ENCODE measurements at places on chromosomes 2 and 18.

DNA sequence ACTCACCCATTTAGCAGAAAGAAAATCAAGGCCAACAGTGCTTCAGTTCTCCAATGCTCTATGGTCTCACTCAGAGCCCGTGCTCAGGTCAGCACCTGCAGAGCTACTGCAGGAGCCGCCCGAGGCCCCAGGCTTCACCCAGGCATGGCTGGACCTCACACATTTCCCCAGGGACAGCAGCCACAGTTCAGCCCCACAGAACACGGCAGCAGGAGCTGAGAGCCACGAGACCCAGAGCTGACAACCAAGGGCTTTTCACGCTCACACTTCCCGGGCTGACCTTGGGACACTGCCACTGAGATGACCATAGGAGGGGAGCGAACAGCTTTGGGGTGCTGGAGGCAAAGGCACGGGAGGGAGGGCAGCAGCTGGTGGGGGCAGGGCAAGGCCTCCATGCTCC is 4.2 kb downstream of the TMEM18 start:
- DNase-seq, result no peak

DNA sequence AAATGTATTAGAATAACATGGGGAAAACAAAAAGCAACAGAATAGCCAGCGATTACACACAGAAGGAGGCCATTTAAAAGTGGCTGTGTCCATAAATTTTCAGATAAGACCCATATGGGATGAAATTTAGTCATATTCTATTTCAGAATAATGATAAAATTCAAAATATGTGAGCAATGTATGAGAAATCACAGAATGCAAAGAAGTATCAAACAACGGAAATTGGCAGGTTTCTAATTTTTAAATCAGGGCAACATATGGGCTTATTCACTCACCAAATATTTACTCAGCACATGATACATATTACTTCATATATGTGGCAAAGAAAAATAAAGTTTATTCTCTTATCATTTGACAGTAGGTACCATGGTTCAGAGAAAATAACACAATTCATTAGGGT is 208.5 kb downstream of the GRB14 start:
- no peak for DNase-seq

GRCh38 chr2:158095912-158096311 is 5.8 kb upstream of the UPP2 start:
- no peak for DNase-seq

DNA sequence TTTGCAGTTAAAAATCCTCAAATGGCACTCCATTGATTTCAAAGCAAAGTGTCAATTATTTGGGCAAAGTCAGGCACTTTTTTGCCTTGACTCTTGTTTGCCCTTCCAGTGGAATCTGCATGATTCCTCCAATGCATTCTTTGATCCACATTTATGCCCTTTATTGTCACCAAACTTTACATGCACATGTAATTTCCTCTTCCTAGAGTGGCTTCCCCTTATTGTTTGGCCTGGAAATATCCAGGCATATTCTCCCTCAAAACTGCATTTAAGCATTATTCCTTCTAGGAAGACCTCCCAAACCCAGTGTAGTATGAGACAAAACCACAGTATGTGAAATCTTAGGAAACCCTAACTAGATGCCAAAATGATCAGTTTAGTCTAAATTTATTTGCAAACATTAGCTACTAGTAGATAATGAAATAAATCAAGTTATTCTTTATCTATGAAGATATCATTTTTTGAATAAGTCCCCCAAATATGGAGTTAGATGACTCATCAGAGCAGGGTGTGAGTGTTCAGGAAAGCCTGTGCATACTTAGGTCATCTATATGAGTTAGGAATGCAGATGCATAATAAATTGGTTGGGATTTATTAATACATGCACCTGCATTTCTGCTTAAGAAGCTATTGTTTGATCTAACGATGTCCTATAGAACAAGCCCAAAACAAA is 433.3 kb upstream of the TCF4 start:
- DNase-seq, result no peak

GRCh38 chr2:44954889-44955592 is 13.5 kb downstream of the SIX3 start:
- no peak for DNase-seq

- no peak for DNase-seq
Observed at GRCh38 chr2:13662055-13662454, 945.3 kb downstream of the TRIB2 start.

GRCh38 chr2:201261906-201262305 is 1.6 kb downstream of the CASP8 start:
- DNase-seq, result no peak

DNA sequence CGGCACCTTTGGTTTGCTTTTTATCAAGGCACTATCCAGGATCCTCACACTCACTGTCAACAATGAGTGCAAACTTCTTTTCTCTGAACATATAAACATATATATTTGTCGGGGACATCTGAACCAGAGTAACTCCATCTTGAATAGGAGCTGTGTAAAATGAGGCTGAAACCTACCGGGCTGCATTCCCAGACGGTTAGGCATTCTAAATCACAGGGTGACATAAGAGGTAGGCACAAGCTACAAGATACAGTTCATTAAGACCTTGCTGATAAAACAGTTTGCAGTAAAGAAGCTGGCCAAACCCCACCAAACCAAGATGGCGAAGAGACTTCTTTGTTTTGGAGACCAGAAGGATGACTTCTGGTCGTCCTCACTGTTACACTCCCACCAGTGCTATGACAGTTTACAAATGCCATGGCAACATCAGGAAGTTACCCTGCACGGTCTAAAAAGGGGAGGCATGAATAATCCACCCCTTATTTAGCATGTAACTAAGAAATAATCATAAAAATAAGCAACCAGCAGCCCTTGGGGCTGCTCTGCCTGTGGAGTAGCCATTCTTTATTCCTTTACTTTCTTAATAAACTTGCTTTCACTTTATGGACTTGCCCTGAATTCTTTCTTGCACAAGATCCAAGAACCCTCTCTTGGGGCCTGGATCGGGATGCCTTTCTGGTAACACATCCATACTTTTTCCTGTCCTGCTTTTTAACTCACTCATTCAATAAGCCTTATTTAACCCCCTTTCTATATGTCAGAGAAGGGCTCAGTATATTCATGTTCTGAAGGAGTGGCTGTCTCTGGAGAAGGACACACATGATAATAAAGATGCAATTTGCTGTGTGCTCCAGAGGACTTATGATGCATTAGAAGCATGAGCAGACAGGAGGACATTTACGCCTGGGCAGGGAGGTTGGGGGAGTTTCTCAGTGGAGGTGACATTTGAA is 65.4 kb downstream of the TACR1 start:
- DNase-seq, result no peak

DNA sequence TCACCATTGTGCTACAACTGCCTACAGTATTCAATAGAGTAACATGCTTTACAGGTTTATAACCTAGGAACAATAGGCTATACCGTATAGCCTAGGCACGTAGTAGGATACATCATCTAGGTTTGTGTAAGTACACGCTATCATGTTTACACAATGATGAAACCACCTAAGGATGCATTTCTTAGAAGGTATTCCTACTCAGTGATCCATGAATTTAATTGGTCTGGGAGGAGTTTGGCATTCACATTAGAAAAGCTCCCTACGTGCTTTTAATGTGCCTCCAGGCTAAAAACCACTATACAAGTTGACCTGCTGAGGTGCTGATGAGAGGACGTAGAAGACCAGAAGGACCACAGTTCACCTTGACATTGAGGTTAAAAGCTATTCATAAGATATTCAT is 154.5 kb upstream of the LRRTM1 start:
- DNase-seq, result no peak

DNA sequence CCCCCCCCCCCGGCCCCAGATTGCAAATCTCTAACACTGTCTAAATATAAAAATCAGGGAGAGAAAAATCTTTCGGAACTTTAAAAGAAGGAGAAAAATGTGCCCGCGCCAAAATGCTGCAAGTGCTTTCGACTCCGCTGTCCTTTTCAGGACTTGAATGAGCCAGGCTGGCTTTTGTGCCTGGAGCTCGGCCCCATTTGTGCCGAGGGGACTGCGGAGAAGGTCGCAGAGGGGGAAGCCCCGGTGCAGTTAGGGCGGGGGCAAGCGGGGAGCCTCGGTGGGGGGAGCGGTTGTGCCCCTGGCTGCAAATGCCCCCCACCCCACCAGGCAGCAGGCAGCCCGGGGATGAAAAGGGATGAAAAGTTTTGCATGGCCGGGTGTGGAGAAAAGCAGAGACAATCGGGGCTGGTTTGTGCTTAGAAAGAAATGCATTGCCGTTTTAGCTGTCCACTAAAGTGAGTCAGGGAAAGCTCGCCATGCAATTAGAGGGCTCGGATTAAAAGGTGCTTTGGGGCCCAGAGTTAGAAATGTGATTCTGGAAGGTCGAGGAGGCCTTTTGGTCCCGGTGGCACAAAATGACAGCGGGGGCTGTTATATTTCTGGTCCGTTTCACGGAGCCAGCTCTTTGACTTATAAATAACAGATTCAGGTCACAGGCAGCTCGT is 1.6 kb downstream of the INHBB start:
- no peak for DNase-seq

DNA sequence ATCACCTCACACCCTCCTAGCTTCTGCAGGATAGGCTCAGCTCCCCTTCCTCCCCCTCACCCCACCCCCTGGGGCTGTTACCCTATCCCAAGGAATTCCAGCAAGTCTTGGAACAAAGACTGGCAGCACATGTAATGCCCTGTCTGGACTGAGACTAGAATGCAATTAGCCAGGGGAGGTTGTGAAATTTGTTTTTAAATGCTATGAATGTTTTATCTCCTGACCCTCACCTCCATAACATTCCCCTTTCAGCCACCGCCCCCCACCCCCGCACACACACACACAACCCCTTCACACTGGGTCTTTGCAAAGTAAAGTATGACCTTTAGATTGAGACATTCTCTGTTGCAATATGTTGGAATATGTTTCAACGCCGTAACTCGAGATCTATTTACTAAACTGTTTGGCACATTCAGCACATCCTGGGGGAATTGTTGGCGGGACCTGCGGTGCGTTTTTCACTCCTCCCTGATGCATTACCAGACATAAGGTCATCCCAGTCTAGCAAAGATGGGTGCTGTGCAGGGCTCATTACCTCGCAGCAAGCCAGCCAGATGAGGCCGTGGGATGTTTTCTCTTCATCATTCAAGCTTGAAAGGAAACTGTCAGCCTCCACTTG is 290.7 kb upstream of the SLC14A2 start:
- no peak for DNase-seq

DNA sequence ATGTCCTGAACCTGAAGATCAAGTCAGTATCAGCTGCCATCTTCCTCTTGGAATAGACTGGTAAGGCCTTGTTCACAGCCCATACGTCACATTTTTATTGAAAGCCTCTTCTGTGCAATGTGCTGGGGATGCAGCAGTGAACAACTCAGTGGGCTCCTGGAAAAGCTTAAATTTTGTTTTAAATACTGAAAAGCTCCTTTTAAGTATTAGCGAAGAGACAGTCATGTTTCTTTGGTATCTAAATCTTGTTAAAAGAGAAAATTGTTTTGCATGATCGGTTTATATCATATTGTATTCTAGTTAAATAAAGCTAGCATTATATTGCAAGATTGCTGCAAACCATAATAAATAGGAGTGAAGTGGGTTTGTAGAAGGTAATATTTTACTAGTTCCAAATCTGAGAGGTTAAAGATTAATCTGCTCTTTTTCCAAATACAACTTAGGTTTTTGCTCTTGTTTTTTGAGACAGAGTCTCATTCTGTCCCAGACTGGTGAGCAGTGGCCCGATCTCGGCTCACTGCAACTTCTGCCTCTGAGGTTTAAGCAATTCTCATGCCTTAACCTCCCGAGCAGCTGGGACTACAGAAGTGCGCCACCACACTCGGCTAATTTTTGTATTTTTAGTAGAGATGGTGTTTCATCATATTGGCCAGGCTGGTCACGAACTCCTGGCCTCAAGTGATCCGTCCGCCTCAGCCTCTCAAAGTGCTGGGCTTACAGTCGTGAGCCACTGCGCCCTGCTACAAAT is 1.6 kb upstream of the RMDN2 start:
- no peak for DNase-seq

DNA sequence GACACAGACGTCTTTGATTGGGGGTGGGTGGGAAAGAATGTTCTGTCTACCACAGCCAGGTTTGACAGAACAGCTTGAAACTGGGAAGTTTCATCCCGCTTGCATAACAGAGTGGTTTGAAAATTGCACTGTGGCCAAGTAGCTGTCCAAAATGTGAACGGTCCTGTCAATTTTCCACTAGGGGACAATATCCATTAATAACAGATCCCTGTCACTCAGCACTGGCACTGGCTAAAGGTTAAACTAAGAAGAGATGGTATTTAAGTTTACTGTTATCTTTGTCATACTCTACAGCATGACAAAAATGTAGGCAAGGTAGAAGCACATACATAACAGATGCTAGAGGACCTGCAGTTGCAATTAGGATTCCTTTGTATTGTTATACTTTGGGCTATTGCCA is 55.6 kb upstream of the ACMSD start:
- DNase-seq, result no peak

- DNase-seq, result no peak
Observed at GRCh38 chr2:172438741-172439508, 11.5 kb downstream of the ITGA6 start.

DNA sequence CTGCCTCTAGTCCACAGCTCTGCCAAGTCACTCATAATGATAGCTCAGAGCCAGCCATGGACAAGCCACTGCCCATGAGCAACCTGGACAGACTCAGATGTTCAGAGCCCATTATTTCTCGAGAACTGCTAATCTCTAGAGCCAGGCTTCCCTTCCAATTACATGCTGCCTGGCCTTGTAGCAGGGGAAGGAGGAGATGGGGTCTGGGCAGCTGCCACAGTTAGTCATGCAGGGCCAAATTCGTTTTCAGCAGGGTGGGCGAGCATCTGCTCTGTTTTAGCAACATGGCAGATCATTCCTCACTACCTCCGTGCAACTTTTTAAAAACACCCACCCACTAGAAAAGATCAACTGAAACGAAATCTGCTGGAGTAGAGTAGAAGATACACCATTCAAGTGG is 141.8 kb downstream of the MYO5B start:
- no peak for DNase-seq

DNA sequence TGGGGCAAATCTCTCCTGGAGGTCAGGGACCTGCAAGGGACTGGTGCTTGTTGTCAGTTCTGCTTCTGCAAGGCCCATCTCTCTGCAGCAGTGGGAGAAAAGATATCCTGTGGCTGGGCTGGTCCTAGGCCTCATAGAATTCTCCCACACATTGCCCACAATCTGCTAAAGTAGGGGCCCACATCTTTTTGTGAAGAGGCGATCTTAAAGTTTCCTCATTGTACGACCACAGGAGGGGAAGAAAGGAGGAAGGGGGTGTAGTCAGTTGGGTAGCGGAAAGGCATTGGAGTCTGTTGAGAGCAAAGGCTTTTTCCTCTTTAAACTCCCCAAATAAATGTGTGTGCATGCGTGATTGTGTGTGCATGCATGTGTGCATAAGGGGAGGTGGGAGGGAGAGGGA is 145.3 kb downstream of the SLC4A3 start:
- DNase-seq, result no peak
